AG09319 (cell line): ENCODE measurements at places on chromosomes 3 and 15.

DNA sequence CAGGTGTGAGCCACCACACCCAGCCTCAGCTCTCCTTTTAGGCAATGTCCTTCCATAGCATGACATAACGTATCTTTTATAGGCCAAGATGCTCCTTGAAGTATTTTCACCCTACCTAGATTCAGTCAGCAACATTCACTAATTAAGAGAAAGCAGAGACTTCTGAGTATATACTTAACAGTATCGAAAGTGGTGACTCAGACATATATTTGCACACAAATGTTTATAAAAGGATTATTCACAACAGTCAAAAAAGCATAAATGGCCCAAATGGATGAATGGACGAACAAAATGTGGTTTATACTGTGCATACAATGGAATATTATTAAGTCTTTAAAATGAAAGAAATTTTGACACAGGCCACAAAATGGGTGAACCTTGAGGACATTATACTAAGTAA lies 108.6 kb downstream of the ZNF385D start:
- DNase-seq: no peak

GRCh38 chr3:18765662-18766061 lies 340.5 kb upstream of the SATB1 start:
- DNase-seq: no peak

DNA sequence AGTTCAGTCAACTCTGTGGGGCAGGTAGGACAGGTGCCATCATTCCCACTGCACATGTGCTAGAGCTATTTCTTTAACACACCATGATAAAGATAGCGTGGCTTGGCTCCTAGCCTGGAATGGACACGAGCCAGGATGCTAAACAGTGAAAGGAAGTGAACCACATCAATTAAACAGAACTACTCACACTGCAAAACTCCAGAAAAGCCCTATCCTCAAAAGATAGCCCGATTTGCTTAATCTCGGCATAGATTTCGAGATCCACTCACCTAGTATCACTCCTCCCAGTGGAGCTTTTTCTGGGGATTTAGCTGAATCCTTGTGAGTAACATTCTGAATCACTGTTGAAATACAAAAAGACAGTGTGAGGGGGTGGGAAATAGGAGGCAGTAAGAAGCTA lies 118.0 kb downstream of the ABI3BP start:
- no peak for DNase-seq

GRCh38 chr3:56355570-56356185 lies 112.6 kb downstream of the ERC2 start:
- no peak for DNase-seq

- no peak for DNase-seq
Measured at GRCh38 chr3:31039145-31039544, 144.7 kb upstream of the GADL1 start.

DNA sequence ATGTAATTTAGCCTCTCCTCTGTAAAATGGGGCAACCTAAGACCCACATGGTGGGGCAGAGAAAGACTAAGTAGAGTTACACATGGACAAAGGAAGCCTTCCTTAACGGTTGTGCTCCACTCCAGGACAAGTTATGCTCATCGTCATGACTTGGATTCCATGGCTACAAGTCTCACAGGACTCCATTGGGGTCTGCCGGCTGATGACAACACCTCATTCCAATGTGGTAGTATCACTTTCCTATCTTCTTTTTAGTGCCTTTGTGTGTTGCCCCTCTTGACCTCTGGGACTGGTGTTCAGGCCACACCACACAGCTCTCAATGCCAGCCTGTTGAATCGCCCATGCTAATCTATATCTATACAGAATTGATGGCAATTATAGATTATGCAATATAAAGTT lies 181.3 kb upstream of the WNT5A start:
- DNase-seq: no peak

DNA sequence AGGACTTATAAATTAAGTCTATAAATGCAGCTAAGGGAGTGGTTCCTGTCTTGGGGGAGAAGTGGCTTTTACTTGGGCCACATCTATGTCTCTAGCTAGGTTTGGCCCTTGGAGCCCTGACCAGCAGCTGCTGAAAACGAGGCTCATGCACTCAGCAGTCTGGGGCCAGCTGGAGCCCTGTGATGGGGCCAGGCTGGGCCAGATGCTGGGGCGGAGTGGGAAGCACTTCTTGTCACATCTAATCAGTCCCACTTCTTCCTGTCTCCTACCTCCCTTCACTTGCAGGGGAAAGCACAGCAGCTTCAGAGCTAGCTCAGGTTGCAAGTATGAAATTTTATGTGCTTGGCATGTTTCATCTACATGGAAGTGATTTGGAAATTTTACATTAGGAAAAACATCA lies 209.9 kb upstream of the ROPN1 start:
- DNase-seq: no peak
